ENCODE measurements at places on chromosomes 4 and X.

DNA sequence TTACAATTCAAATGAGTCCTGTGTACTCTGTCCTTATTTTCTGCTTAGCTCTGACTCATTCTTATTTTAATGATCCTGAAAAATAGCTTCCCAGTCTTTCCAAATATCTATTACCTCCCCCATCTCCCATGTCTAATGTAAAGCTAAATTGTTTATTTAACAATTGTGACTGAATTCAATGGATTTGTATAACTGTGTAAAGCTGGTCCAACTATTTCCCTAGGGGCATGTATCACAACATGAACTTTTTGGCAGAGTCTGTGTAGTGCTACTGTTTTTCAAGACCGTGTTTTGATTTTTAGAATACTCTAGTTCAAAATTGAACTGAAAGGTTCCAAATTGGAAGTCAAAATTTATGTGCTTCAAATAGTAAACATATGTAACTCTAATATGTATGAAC is 67.8 kb downstream of the SPCS3 start:
- no peak for DNase-seq

DNA sequence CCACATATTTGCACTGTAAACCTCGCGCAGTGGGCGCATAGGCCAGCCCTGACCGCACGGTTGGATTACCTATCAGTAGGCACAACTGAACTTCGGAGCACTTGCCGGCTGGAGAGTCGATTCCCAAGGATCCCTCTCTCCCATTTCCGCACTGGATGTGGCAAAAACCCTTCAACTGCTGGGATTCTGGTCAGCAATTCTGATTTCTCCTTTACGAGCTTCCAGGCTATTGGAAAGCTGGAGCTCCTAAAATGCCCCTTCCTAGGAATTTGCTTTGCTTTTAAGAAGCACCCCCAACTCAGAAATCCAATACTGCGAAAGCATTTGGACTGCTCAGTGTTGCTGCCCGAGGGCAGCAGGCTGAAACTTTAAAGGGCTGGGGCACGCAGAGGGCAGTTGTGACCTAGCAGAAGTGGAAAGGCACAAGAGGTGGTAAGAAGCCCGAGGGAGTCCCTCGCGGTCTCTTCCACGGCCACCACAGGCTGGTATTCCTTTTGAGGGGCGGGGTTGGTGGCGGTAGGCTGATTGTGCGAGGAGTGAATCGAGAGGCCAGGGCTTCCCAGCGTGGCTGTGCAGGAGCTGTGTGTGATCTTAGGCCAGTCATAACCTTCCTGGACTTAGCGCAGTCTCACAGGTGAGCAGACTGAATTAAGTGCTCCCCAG is 1.6 kb downstream of the ZAR1 start:
- DNase-seq = no peak

GRCh38 chr4:119266153-119266552 is 53.6 kb downstream of the USP53 start:
- DNase-seq = no peak

- no peak for DNase-seq
Observed at GRCh38 chr4:149728444-149728843, 87.2 kb downstream of the IQCM start.

DNA sequence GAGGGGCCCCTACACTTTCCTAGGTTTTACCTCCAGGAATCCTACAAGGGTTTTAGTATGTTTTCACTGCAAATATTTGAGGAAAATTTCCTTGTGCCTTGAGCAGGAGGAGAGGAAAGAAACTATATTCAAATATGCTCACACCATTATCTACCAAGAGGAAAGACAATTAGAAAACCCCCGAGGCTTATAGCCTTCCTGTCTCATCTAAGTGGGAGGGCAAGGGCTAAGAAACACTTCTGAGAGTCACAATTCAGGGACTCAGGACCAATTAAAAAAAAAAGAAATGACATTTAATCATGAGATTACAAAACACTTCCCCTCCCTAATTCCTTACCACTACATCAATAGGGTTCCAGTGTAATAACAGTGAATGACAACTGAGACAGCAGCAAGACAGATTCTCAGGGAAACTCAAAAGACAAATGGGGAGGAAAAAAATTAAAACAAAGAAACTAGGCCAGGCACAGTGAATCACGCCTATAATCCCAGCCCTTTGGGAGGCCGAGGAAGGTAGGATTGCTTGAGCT is 45.6 kb downstream of the ATRX start:
- no peak for DNase-seq

DNA sequence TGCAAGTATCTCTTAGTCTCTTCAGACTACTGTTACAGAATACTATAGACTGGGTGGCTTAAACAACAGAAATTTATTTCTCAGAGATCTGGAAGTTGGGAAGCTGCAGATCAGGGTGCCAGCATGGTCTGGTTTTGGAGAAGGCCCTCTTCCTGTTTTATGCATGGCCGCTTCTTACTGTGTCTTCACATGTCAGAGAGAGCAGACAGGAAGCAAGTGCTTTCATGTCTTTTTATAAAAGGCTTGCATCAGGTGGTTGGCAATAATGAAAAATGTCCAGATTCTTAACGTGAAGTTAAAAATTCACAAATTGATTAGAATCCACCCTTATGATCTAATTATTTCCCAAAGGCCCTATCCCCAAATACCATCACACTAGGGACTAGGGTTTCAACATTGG is 284.9 kb downstream of the RPA4 start:
- DNase-seq = no peak

DNA sequence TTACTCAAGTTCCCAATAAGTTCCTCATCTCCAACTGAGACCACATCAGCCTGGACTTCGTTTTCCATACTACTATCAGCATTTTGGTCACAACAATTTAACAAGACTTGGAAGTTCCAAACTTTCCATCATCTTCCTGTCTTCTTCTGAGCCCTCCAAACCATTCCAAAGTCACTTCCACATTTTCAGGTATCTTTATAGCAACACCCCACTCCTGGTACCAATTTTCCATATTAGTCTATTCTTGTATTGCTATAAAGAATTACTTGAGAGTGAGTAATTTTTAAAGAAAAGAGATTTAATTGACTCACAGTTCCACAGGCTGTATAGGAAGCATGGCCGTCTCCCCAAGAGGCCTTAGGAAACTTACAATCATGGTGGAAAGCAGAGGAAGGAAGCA is 138.6 kb upstream of the GPRIN3 start:
- DNase-seq = no peak

DNA sequence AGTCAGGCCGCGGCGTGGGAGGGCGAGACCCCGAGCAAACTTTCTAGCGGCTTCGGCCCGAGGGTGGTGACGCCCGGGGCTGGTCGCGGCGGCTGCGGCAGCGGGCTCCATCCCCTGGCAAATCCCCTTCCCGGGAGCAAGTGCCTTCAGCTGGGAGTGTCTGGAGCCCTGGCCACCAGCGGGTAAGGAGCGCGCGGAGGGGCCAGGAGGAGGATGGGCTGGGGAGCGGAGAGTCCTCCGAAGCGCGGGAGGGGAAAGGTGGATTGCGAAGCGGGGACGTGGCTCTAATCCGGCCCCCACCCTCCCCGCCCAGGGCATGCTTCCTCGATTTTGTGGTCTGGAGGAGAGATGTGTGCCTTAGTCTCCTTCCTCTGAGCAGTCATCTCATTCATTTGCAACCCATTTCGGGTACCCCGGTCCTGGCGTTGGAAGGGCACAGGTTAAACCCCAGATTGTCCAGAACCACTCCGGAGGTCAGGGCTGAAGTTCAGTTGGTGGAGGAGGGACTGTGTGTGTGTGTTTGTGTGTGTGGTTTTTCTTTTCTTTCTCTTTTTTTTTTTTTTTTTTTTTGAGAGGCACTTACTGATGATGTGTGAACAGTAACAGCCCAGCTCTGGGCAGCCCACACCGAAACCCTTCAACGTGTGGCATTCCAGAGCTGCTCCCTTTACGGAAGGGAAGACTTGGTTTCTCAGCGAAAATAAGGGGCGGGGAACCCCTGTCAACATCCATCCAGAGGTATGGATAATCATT is 516 bp downstream of the SGMS2 start:
- peak; percentile 67 for DNase-seq

- DNase-seq = no peak
Observed at GRCh38 chr4:20085156-20085555, 166.5 kb upstream of the SLIT2 start.

DNA sequence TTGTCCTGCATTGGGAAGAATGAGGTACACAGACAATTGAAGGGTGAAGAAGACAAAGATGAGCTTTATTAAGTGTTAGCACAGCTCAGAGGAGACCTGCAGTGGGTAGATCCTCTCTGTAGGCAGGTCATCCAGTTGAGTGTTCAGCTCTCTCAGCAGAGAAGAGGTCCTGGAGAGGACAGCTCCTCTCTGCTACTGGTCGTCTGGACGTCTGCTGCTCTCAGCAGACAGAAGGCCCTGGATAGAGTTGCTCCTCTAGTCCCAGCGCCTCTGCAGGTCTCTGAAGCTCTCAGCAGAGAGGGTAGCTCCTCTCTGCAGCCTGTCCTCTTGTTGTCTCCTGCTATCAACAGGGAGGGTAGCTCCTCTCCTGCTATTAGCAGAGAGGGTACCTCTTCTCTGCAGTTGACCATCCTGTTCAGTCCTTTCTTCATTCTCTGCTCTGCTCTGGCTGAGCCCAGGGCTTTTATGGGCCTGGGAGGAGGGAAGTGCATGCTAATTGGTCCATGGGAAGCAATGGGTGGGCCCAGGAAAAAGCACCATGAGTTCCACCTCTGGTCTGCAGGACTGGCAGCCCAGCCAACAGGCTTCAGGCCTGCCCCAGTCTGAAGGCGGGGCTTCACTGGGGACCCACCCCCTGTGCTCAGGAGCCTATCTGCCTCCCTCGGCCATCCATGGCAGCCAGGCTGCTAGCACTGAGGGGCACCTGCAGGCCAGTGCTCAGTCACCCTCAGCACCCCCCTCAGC is 54.1 kb upstream of the IBSP start:
- no peak for DNase-seq

DNA sequence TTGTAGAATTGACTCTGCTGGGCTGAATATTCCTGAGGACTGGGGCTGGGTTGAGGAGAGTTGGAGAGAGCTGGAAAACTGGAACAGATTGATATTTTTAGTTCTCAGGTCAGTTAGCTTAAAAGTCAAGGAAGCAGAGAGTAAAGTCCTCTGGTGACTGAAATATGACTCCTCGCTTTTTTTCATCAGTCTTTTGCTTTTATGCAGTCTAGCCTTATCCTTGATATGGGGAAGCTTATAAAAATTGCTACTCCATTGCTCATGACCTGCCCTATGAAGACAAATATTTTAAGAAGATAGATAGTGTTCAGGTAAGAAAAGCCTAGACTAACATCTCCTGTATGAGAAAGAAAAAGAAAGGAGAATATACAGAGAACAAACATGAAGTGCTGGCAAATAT is 152.7 kb downstream of the C4orf33 start:
- no peak for DNase-seq

- no peak for DNase-seq
Observed at GRCh38 chr4:7020856-7021255, 22.3 kb upstream of the TADA2B start.

GRCh38 chr4:158771776-158772175 is 3.0 kb downstream of the FNIP2 start:
- no peak for DNase-seq

DNA sequence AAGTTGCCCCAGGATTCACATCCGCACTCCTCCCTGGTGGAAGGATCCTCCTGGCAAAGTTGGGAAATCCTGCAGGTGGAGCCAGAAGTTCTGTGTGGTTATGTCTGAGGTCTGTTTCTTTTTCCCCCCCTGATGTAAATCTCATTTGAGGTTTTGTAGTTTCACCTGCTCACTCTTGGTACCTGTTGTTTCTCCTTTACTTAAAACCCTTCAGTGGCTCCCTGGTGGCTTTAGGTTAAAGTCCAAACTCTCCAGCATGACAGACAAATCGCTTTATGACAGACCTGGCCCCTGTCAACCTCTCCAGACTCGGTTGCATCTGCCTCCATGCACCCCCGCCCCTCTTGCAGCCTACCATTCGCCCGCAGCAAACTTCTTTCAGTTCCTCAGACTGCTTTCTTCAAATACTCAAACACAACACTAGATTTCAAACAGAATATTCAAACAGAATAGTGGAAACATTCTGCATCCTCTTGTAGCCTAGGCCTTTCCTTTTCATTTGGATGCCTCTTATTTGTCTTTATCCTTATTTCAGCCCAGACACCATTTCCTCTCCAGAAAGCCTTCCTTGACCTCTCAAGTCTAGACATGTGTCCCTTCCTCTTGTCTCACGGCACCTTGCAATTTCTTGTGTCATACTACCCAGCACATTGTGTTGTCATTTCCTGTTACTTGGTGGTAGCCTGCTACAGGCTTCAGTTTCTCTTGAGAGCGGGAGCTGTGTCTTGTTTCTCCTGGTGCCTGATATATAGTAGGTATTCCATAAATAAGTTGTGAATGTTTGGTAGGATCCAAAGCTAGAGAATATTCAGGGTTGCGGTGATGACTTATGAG is 24.8 kb downstream of the IL13RA1 start:
- peak; percentile 60 for DNase-seq

- no peak for DNase-seq
Observed at GRCh38 chrX:136910565-136911035, 30.1 kb upstream of the RBMX start.

DNA sequence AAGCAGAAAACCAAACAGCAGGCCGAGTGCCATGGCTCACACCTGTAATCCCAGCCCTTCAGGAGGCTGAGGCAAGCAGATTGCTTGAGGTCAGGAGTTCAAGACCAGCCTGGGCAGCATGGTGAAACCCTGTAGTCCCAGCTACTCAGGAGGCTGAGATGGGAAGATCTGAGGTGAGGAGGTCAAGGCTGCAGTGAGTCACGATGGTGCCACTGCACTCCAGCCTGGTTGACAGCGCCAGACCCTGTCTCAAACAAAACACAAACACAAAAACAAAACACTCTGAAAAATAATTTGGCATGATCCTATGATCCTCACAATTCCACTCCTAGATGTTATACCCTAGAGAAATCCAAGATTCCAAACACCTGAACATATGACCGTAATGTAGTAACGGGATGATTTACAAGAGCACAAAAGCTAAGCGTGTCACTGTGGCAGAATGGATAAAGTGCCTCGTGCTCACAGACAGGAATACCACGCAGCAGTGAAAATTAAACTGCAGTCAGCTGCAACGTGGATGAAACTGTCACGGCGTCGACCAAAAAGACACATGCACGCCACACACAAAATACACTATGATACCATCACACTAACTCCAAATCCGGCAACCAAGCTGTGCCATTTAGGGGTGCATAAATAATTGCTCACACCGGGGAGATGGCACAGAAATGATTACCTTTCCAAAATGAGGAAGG is 1.7 kb downstream of the NELFA start:
- DNase-seq = no peak

DNA sequence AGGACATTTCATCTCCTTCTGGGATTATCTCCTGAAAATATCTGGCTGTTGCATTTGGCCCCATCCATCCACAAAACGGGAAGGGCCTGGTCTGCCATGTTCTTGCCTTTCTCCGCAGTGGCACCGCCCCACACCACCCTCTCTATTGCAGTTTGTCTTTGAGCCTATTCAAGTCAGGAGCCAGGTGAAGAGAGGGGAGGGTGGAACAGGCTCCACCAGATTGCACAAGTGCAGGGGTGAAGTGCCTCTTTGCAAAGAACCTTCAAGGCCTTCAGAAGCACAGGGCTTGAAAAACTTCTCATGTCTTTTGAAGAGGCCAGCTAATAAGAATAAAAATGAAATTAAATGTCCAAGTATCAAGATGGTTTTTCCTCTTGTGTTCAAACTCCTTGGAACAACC is 28.7 kb downstream of the RS1 start:
- DNase-seq = no peak
